ENCODE measurements at places on chromosomes 11 and 22.

DNA sequence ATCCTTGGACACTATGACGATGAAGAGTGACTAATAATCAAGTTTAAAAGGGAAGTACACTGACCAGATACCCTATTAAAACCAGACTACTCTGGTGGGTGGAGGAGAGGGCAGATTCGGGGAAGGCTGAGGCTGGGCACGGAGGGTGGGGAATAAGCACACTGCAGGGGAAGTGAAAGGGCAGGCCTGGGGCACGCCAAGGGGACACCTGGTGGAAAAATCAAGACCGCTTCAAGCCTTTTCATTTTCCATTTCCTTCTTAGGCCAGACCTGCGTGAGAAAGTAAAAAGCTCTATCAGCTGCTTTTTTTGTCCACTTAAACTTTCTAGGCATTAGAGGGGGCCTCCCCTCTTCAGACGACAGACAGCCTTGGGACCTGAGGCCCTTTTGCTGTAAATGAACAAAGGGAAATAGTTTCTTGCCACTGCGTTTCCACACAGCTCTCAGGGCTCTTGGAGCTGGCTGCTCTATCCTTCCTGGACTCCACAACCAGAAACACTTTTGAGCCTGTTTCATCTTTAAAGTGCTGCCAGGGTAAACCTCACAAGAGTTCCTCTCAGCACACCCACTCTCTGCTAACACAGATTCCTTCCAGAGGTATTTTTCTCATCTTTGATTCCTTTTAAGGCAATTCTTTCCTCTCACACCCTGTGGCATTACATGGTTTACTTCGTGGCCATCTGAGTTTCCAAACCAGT lies 25.0 kb upstream of the SERPIND1 start:
- no peak for DNase-seq

DNA sequence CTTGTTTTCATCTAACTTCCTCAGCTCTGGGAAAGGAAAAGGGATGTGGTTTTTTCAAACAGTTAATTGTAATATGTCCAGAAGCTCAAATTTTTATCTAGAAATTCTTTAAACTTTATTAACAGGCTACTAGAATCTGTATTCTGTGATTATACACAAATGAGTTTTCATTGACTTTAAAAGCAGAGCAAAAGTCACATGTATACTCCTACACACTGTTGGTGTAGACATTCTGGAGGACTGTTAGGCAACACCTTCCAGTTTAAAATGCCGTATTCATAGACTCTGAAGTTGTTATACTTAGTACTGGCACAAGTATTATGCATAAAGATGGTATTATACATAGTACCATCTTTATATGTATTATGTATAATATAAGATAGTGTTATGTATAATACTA lies 64.9 kb downstream of the SPECC1L start:
- DNase-seq = peak; percentile 26

DNA sequence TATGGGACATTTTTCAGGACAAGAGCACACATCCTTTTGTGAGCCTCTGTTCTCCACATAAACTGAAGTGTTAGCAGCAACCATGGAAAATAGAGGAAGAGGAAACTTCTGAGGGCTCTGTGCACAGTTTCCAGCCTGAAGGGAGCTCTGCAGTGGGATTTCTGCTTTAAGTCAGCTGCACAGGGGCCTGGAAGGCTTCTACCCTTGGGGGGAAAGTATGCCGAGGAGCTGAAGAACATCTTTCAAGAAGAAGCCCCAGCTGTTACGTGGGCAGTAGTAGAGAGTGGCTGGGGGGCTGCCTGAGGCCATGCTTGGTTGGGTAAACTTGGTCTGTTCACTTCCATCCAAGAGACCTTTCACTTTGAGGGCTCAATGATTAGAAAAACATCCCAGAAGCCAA lies 82.7 kb upstream of the EED start:
- DNase-seq = peak; percentile 61

DNA sequence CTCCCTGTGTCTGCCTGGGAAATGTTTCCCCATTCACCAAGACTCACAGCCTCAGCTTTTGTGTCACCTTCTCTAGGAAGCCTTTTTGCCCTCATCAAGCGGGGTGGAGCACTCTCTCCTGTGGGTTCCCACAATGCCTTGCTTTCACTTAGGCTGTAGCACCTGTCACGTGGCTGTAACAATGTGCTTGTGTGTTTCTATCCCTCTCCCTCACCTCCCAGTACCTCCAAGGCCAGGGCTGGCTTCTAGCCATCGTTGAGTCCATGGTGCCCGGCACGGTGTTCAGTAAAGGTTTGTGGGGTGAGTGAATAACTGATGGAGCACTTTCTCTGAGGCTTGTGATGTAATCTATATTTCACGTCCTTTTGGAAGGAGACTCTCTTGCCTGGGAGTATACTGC lies 153.2 kb downstream of the TTC17 start:
- DNase-seq = no peak

GRCh38 chr22:39896313-39896996 lies 2.9 kb upstream of the ENTHD1 start:
- DNase-seq = no peak

- no peak for DNase-seq
Measured at GRCh38 chr22:27748751-27749191, 52.8 kb downstream of the MN1 start.

DNA sequence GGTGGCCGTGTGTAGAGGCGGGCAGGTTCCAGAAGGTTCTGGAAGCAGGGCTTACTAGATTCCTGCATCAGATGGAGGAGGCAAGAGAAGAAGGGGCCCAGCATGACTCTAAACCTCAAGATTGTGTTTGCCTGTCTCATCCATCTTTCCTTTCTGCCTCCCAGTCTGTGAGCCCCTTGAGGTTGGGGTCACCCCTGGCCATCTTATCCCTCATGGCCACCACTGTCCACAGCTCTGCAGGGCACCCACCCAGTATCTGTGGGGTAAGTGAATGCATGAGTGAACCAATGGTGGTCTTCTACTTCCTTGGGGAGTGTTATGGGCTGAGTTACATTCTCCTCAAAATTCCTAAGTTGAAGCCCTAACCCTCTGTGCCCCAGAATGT lies 79.3 kb downstream of the MYEOV start:
- no peak for DNase-seq

DNA sequence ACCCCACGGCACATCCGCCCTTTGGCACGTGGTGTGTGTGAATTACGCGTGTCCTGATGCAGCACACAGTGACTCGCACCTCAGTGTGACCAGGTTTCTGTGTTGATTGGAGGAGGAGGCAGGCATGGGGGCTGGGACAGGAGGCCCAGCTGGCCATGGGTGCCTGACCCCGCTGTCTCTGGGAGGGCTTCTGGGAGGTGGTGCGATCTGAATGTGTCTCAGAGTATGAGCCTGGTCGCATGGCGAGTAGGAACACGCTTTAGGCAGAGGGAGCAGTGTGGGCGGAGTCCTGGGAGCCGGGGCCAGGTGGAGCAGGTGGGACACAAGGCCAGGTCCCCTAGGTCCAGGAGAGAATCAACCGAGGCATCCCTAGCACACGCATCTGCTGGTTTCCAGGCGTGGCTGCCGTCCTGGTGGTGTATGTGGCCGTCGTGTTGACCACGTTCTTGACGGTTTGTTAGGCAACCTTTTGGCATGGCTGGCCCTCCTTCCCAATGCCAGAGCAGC lies 5.7 kb downstream of the GRAMD4 start:
- DNase-seq = no peak

DNA sequence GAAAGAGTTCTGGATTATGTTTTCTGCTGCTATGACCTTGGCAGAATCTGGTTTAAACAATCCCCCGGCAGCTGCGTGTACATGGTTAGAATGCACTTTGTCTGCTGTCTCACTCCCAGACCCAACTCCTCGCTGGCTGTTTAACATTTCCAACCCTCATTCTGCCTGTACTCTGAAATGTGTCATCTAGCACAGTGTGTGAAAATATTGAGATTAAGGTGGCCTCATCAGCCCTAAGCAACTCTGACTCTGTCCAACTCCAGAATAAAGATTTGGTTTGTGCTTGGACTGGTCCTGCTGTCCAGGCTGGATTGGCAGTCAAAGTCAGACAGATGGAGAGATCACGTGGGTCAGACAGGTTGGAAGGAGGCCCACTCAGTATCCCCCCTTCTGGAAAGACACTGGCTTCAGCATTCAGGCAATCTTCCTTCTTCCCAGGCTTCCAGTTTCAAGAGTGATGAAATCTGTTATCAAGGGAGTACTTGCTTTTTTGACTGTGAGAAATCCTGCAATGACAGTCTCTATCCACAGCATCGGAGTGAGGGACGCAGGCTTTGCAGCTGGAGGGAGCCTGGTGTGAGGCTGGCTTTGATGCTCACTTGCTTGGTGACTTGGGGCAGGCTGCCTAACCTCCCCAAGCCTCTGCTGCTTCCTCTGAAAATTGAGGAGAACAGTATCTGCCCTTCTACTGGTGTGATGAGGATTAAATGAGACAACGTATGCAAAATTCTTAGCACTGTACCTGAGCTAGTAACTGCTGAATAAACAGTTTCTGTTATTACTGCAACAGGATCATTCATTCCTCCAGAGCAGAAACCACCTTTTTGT lies 29.8 kb downstream of the ABTB2 start:
- no peak for DNase-seq

DNA sequence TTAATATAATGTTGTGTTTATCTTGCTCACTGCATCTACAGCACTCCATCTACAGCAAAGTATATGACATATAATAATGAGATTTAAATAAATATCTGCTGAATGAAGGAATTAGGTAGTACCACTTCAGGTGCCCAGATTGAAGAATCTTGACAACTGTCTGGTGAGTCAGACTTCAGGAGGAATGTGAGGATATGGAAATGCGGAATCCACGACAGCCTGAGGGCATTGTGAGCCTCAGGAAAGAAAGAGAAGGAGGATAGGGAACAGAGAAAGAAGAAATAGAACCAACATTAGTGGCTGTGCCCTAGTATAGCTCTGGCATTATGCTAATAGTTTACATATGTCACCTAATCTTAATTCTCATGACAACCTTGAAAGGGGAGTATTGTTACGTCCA lies 304.4 kb downstream of the AASDHPPT start:
- no peak for DNase-seq

GRCh38 chr11:27582621-27583020 lies 76.1 kb upstream of the LIN7C start:
- no peak for DNase-seq

DNA sequence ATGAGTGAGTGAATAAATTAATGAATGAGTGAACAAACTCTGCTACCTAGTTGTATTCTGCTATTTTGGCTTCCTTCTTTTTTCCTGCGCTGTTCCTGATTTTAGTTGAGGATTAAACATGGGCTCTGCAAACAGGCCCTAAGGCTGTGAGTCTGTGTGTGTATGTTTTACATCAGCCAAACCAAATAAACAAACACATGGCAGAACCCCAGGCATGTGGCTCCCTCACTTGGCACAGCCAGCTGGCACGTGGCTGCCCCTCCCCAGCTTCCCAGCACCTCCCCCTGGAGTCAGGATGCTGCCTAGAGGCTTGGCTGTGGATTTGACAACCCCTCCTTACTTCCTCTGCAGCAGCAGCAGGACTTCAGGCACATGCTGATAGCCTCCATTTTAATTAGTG lies 593.2 kb downstream of the INSC start:
- DNase-seq = no peak

DNA sequence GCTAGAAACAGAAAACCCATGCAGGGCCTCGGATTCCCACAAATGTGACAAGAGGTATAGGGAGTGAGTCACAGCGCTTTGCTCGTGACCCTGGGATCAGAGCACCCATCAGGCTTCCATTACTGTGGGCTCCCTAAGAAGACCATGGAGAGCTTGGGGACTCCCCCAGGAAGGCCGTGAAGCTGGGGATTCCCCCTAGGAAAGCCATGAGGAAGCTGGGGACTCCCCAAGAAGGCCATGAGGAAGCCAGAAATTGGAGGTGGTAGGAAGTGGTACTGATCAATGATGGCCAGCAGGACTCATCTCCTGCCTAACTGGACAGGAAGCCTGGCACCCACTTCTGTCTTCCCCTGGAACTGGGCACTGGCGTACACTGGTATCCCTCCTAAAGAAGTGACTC lies 10.1 kb upstream of the DCPS start:
- DNase-seq = no peak

DNA sequence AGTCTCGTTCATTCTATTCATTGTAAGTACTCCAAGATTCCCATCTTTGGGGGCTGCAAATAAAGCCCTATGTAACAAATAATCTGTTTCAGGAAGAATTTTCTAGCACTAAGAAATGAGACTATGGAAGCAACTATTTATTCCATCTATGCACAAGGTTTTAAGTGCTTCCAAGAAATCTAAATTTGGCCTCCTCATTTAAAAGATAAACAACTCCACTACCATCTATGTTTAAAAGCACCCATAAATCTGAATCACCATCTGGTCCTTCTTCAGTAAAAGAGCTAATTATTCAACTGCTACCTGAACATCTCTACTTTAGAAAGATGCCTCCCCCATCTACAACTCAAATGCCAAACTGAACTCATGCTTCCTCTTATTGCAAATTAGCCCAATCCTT lies 547.3 kb upstream of the LRRC4C start:
- DNase-seq = no peak

- DNase-seq = no peak
Measured at GRCh38 chr22:38505541-38506117, 482 bp downstream of the DDX17 start.

DNA sequence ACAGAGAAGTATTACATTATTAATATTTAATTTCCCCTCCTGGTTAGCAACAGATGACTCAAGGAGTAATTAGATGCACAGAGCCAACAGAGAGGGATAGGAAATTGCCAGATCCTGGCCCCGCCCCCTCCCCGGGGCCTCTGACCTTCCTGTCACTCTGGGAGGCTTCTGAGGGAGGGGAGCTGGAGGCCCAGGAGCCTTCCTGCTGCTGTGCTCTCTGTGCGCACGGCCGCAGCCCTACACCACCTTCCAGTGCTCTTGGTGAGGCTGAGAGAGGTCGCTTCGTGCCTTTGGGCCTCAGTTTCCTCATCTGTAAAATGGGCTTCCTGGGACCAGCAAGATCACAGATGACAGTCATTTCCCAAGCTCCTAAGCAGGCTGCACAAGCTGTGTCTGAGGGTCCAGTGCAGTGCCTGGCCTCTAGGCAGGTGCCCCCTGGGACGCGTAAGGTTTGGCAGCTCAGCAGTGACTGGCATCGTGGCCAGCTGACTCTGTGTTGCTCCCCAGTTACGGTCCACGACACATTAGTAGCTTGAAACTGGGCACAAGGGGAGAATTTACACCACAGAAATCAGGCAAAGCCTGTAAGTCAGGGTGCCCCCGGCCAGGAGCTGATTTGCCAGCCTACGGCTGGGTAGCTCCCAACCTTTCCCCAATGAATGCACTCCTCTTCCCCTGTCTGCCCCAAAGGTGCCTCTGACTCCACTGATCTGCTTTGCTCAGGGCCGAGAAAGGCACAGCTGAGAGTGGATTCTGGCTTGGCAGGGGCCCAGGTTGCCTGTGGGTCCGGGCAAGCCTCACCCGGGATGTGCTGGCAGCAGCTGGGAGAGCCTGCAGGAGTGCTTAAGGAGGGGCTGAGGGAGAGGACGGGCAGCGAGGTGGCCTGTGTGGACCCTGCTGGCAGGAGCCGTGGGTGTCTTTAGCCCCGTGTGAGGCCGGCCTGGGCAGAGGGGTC lies 2.3 kb downstream of the ADORA2A start:
- DNase-seq = peak; percentile 8

DNA sequence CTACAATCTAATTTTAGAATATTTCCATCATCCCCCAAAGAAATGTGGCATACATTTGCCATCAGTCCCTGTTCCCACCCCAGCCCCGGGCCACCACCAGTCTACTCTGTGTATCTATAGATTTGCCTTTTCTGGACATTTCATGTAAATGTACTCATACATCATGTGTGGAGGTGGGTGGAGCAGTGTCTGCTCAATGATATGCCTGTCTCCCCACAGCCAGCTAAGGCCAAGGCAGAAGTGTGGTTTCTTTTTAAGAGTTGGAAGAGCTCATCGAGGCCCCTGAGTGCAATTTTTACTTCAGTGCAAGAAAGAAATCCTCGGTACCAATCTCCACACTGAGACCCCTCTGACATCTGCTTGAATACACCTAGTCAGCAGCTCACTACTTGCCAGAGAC lies 80.5 kb downstream of the TP53I11 start:
- no peak for DNase-seq
